Lower lobe of right lung (tissue), 2 donors: ENCODE measurements at places on chromosomes 2 and 18. TPM values are rescaled to one million over a fixed set of nuclear protein-coding genes. Genes with fewer than 3 reads are reported as not detected.

DNA sequence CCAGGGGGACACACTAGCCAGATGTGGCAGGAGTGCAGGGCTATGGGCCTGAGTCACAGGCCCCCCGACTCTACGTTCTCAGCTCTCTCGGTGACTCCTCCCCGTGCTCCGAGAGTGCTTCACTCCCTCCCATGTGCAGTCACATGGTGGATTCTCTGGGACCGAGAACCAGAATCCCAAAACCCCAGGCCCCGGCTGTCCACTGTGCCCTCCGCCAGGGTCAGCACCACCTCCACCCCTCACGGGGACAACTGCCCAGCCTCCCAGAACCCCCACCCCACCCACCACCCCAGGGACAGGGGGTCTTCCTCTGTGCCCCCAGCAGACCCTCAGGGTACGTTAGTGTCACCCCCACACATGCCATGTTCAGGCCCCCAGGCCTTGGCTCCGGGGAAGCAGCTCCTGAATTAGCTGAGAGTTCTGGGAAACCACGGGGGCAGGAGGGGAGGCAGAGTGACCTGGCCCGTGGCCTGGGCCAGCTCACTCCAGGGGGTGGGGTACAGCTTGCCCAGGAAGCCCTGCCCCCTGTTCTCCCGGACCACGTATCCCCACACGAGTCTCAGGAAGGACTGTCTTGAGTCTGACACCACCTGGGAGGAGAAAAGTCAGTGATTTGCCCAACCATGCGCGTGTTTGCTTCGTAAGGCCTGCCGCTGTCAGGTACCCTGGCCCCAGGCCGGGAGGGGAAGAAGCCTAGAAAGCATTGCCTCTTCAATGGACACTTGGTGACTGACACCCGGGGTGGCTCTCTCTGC, 4.4 kb downstream of the RAMP1 start:
- DNase-seq: no peak

GRCh38 chr2:237194906-237195305, 109.2 kb downstream of the COPS8 start:
- DNase-seq: no peak

- DNase-seq: no peak
Observed at GRCh38 chr2:190717764-190718651, 69.1 kb downstream of the NAB1 start.

DNA sequence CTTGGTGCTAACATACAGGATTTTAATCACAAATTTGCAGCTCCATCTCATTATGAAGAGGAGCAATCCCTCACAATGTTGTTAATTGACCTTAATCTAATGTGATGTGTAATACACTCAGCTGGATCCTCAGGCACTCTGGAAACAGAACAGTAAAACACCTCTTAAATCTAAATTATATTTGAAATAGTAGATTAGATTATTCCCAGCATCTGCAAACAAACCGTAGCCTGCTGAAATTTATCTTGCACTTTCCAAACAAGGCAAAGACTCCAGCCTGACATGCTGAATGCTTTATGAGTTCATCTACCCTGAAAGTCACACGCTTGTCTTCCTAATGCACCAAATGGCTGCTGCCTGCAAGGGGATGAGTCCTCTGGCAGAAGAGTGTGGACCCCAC, 402.3 kb upstream of the GYPC start:
- DNase-seq: no peak

DNA sequence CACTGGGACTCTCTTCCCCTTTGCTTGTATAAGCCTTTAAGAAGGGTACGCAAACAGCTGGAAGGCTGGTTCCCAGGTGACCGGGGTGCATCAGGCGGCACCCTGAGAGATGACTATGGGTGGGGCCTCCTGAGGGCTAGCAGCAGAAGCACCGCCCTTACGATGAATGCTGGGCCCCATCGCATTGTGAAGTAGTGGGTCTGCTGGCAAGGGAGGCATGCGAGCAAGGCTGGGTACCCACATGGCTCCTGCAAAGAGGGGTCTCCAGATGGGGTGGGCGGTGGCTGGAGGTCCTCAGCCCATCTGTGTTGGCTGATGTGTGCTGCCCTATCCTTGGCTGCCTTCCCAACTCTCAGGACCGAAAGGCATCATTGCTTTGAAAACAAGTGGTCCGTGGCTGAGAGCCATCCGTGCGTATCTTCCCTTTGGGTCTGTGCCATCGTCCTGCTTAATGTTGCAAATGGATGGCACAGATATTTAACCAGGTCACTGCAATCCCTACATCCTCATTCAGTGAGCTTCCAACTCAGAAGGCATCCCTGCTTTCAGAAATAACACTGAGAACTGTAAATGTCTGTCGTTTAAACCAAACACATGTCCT, 83.5 kb upstream of the GPC1 start:
- DNase-seq: no peak

Gene SKOR2
- not detected for total RNA-seq

Gene OSBPL6
- 7.9 TPM for total RNA-seq

GRCh38 chr2:12259493-12259892, 457.2 kb upstream of the TRIB2 start:
- no peak for DNase-seq

DNA sequence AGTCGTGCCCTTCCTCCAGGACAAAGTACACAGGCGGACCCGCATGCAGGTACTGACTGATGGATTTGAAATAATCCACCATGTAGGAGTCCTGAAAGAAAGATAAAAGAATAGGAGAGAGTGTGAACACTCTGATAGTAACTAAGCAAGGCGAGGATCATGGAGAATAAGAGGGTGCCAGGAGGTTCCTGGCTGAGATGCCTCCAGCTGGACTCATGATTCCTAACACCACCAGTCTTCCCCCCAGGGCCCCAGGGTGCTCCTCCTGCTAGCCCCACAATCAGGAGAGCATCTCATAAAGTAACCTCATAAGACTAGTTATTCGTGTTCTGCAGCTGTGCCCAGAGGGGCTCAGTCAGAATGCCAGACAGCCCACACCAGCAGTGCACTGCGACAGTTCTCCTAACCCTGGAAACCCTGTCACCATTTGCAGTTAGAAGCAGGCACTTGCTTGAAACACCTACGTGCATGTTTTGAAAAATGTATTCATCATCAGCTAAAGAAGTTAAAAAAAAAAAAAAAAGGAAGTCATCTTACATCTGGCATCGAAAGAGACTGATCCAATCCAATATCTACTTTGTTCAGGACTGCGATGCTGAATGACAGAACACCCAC, 36.7 kb downstream of the RMC1 start:
- no peak for DNase-seq

GRCh38 chr2:16860627-16861026, 195.0 kb upstream of the CYRIA start:
- DNase-seq: no peak

DNA sequence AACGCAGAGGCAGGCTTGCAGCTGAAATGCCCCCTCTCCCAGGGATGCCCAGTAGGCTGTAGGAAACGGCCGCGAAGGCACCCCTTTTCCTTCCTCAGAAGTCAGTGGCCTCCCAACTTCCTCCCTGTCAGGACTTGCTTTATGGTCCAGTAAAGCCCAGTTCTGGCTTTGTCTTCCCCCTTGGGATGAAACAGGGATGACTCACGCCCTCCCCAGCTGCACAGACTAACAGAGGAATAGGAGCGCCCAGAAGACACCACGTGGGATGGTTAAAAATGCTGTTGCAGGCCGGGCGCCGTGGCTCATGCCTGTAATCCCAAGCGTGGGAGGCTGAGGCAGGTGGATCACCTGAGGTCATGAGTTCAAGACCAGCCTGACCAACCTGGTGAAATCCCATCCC, 6.9 kb downstream of the CREG2 start:
- DNase-seq: no peak
